ENCODE measurements at places on chromosomes 3 and 15.

DNA sequence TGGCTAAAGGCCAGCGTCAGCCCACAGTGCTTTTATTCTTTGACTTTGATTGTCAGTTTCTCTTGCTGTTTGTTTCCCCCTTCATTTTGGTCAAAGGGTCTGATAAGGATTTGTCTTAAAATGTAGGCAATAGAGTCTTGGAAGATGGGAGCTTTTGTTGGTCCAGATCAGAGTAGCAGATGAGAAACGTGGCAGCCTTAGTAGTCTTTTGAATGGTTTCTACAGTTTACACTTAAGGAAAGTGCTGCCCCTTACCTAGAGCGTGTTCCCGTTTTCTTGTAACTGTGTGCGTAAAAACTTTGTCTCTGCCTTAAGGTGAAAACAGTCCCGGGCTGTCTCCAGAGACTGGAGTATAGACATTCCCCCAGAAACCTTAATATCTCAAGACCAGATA, 630 bp downstream of the LXN start:
- H3K4me1 ChIP-seq: no peaks in the 10 kb centered on the region
- no peaks in the 10 kb centered on the region for H3K36me3 ChIP-seq
- H3K27ac ChIP-seq: peak overlapping the region; percentile 79
- H3K27me3 ChIP-seq: no peaks in the 10 kb centered on the region

DNA sequence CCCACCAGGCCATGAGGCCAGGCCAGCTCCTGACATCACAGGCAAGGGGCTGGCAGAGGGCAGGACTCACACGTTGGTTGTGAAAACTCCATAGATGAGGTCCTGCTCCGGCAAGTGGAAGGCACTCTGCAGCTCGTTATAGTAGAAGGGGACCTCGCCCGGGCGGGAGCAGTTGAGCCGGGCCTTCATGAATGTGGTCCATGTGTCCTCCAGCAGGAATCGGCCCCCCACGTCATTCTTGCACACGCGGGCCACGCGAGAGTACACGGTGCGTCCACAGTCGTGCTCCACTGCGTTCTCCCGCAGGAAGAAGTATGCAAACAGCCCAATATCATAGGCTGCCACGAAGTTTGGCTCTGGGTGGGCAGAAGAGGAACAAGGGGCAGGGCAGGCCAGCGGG, 101.2 kb downstream of the SEMA5B start:
- DNase-seq: no peak
- peaks cover 5% of the 10 kb centered on the region for H3K27me3 ChIP-seq
- H3K27ac ChIP-seq: no peak overlapping the region
- no peak overlapping the region for H3K4me3 ChIP-seq
- H3K36me3 ChIP-seq: no peaks in the 10 kb centered on the region

GRCh38 chr15:44023176-44023575, 171.9 kb downstream of the FRMD5 start:
- no peaks in the 10 kb centered on the region for H3K4me1 ChIP-seq
- no peak for DNase-seq
- no peaks in the 10 kb centered on the region for H3K36me3 ChIP-seq
- no peak overlapping the region for H3K4me3 ChIP-seq
- no peak overlapping the region for H3K27ac ChIP-seq

DNA sequence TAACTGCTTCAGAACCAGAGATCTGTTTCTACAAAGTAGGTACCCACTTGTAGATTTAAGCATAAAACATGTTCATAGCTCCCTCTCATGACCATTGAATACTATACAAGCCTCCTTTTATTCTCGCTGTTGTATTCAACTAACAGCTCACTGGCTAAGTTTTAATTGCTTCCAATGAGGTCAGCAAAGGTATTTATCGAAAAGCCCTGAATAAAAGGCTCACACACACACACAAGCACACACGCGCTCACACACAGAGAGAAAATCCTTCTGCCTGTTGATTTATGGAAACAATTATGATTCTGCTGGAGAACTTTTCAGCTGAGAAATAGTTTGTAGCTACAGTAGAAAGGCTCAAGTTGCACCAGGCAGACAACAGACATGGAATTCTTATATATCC, at the start of gene FGF7:
Gene FGF7 (plus strand): TSS at position 222 of the 400 bp plus-strand sequence. CDS start 1,056 bp downstream, outside the sequence.
- no peak for DNase-seq
- H3K4me1 ChIP-seq: no peaks in the 10 kb centered on the region
- H3K27me3 ChIP-seq: no peaks in the 10 kb centered on the region
- H3K27ac ChIP-seq: peak within 1 kb of the TSS; percentile 54
- H3K36me3 ChIP-seq: no peaks in the 10 kb centered on the region

- H3K36me3 ChIP-seq: no peaks in the 10 kb centered on the region
- DNase-seq: no peak
- H3K27ac ChIP-seq: no peak overlapping the region
- H3K27me3 ChIP-seq: no peaks in the 10 kb centered on the region
- no peak overlapping the region for H3K4me3 ChIP-seq
Observed at GRCh38 chr3:124935264-124935663, 713 bp upstream of the MUC13 start.

GRCh38 chr3:66354001-66354400, 133.2 kb downstream of the SLC25A26 start:
- no peak for DNase-seq
- no peak overlapping the region for H3K27ac ChIP-seq
- no peak overlapping the region for H3K4me3 ChIP-seq
- H3K27me3 ChIP-seq: no peaks in the 10 kb centered on the region
- no peaks in the 10 kb centered on the region for H3K36me3 ChIP-seq
- no peaks in the 10 kb centered on the region for H3K4me1 ChIP-seq

DNA sequence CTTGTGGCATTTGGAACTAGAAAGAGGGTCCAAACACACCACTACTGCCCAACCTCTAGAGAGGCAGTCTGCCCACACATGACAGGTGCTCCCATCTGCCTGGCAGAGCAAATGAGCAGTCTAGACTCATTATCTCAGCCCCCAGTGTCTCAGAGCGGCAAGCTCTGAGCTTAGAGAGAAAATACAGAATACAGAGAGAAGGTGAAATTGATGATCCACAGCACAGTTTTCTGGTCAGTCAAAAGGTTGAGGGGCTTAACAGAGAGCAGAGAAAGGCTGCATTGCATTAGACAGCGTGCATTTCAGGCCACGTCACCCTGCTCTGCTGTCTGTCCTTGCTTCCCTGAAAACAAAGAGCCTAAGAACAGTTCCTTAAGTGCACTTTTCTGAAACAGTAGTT, 135.1 kb downstream of the KCNMB2 start:
- H3K27me3 ChIP-seq: no peaks in the 10 kb centered on the region
- H3K36me3 ChIP-seq: no peaks in the 10 kb centered on the region
- no peaks in the 10 kb centered on the region for H3K4me1 ChIP-seq
- H3K4me3 ChIP-seq: no peak overlapping the region
- H3K27ac ChIP-seq: no peak overlapping the region
- DNase-seq: no peak

GRCh38 chr3:74271541-74271940, 342.9 kb downstream of the CNTN3 start:
- H3K4me1 ChIP-seq: no peaks in the 10 kb centered on the region
- no peaks in the 10 kb centered on the region for H3K36me3 ChIP-seq
- no peaks in the 10 kb centered on the region for H3K27me3 ChIP-seq
- no peak for DNase-seq

- H3K27me3 ChIP-seq: no peaks in the 10 kb centered on the region
- no peak overlapping the region for H3K4me3 ChIP-seq
- no peaks in the 10 kb centered on the region for H3K36me3 ChIP-seq
- H3K27ac ChIP-seq: no peak overlapping the region
- no peak for DNase-seq
Observed at GRCh38 chr15:75663931-75664421, 16.3 kb downstream of the SNX33 start.

DNA sequence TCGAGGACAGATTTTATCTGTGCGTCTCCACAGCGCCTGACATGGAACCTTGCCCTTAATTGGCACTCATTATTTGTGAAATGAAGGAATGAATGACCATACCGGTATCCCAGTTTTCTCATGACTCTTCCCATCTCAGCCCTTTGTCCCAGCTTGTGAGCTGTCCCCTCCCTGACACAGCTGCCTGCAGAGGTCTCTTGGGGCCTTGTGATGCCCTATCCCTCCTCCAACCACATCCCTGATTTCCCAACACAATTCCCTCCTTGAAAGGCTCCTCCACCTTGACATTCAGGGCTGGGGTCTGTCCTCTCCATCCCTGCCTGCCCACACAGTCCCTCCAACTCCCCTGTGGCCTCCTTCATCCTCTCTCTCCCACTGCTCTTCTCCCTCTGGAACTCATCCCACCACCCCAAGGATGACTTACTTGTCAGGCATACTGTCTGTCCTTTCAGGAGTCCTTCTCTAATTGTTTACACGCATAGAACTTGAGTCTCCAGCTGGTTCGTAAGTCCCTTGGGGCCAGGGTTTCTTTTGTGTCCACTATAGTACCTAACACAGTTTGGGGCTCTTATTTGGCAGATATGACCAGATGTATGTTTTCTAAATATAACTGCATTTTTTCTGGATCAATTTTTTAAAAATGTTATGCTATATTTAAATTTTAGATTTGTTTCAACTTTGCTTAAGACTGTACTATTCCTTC, 35.6 kb upstream of the FILIP1L start:
- H3K36me3 ChIP-seq: no peaks in the 10 kb centered on the region
- no peaks in the 10 kb centered on the region for H3K27me3 ChIP-seq
- no peak overlapping the region for H3K27ac ChIP-seq
- DNase-seq: no peak
- H3K4me3 ChIP-seq: no peak overlapping the region
- H3K4me1 ChIP-seq: no peaks in the 10 kb centered on the region

DNA sequence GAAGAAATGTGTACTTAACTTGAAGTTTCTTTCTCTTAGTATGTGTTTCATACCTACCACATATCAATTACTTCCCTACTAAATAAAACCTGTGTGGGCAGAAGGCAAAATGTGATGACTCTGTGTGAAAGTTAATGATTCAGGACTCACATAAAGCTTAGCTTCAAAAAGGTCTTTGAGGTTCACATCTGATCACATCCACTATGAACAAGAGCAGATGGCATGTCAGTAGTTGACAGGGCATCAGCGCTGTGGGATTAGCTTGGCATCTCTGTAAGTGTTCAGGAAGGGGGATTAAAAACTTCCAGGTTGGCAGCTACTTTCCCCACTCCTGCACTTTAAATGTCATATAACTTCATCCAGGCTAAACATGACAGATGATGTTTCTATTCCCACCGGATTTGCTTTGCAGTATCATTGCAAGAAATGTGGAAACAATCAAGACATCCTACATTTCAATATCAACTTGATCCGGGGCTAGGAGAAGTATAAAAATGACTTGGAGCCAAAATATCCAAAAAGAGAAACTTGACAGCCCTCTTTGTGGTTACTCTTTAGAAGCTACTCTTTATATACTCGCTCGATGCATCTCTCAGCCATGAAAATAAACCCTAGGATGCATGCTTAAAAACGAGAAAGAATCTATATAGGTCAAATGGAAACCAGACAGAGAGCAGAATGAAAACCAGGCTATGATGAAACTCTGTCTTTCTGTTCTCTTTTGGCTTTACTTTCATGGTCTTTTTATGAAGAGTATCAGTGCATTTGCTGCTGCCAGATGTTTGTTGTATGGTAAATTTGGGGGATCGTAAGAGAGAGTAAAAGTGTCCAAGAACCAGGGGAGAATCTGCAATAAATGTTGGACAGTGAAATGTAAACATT, 273.1 kb upstream of the ALCAM start:
- no peak overlapping the region for H3K27ac ChIP-seq
- no peak for DNase-seq
- H3K36me3 ChIP-seq: no peaks in the 10 kb centered on the region
- H3K4me3 ChIP-seq: no peak overlapping the region
- no peaks in the 10 kb centered on the region for H3K27me3 ChIP-seq

DNA sequence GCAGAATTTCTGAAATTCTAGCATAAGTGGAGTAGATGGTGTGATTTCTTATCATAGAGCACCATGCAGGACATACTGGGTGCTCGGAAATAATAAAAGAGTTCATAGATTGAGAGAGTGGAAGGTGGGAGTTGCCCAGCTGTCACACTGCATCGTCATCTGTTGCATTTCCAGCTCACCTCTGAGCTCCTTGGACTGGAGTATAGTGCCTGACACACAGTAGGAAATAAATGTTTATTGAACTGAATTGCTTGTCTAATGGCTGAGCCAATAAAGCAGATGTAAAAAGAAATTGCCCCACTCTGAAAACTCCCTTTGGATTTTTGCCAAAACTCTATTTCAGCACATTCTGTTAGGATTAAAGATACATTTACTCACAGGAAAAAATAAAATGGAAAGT, 108.9 kb upstream of the UBE2E1 start:
- no peak overlapping the region for H3K27ac ChIP-seq
- H3K36me3 ChIP-seq: no peaks in the 10 kb centered on the region
- DNase-seq: no peak
- no peaks in the 10 kb centered on the region for H3K4me1 ChIP-seq
- no peaks in the 10 kb centered on the region for H3K27me3 ChIP-seq

DNA sequence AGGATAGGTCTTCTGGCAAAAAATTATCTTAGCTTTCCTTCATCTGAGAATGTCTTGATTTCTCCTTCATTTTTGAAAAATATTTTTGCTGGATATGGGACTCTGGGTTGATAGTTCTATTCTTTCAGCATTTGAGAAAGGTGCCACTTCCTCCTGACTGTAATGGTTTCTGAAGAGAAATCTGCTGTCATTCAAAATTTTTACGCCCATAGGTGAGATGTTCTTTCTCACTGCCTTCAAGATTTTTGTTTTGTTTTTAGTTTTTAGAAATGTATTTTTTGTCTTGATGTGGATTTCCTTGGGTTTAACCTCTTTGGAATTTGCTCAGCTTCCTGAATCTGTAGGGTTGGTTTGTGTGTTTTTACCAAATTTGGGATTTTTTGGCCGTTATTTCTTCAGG, 37.1 kb upstream of the ATP2B2 start:
- H3K4me1 ChIP-seq: no peaks in the 10 kb centered on the region
- no peaks in the 10 kb centered on the region for H3K27me3 ChIP-seq
- H3K27ac ChIP-seq: no peak overlapping the region
- no peak for DNase-seq

GRCh38 chr3:39150803-39151631, 2.4 kb downstream of the CSRNP1 start:
- DNase-seq: peak; percentile 71
- H3K4me1 ChIP-seq: peaks cover 35% of the 10 kb centered on the region
- H3K27ac ChIP-seq: peak overlapping the region; percentile 100
- H3K36me3 ChIP-seq: no peaks in the 10 kb centered on the region
- peak overlapping the region; percentile 100 for H3K4me3 ChIP-seq
- H3K27me3 ChIP-seq: no peaks in the 10 kb centered on the region

GRCh38 chr15:85950101-85950500, 129.6 kb upstream of the AGBL1 start:
- H3K27me3 ChIP-seq: no peaks in the 10 kb centered on the region
- no peaks in the 10 kb centered on the region for H3K4me1 ChIP-seq
- H3K27ac ChIP-seq: no peak overlapping the region
- H3K36me3 ChIP-seq: no peaks in the 10 kb centered on the region

- peak overlapping the region; percentile 5 for H3K27ac ChIP-seq
- no peaks in the 10 kb centered on the region for H3K27me3 ChIP-seq
- H3K4me3 ChIP-seq: no peak overlapping the region
- H3K36me3 ChIP-seq: no peaks in the 10 kb centered on the region
- no peaks in the 10 kb centered on the region for H3K4me1 ChIP-seq
Observed at GRCh38 chr15:57555270-57555669, 36.4 kb upstream of the MYZAP start.

GRCh38 chr3:47612879-47613278, 34.2 kb upstream of the CSPG5 start:
- H3K4me1 ChIP-seq: peaks cover 3% of the 10 kb centered on the region
- DNase-seq: no peak
- H3K27me3 ChIP-seq: no peaks in the 10 kb centered on the region
- no peak overlapping the region for H3K4me3 ChIP-seq
- no peak overlapping the region for H3K27ac ChIP-seq

All from prostate gland (tissue), 2 donors.